ENCODE measurements at places on chromosomes 4 and X. TPM values are rescaled to one million over a fixed set of nuclear protein-coding genes. Genes with fewer than 3 reads are reported as not detected.

Gene MAGEB5
- not detected for total RNA-seq

Gene PAGE5
- total RNA-seq, result not detected

Gene CT45A1
- not detected for total RNA-seq

- no peak for DNase-seq
Measured at GRCh38 chrX:33171041-33171440, 40.3 kb downstream of the DMD start.

DNA sequence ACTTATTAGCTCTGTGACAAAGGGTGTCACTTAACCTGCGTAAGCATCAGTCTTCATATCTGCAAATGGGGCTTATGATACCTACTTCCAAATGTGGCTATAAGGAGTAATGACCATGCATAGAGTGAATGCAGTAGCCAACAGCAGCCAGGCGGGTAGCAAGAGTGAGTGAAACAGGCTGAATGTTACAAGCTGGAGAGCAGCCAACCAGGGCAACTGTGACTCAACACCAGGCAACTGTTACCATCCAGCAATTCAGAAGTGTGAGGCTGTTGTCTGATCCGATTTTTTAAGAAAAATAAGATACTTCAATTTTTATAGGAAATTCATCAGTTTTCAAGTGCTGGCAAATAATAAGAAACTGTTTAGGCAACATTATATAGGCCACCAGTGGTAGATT, 270.2 kb upstream of the TAPT1 start:
- DNase-seq, result no peak

Gene ANXA3
- total RNA-seq, result not detected

Gene DKK2
- not detected for total RNA-seq

Gene VCX3A
- total RNA-seq, result not detected

- DNase-seq, result no peak
Measured at GRCh38 chr4:177921715-177922114, 479.5 kb upstream of the AGA start.

- no peak for DNase-seq
Measured at GRCh38 chr4:186024637-186025407, 44.1 kb upstream of the TLR3 start.

- DNase-seq, result no peak
Measured at GRCh38 chr4:187232196-187232595, 508.5 kb upstream of the FAT1 start.

- peak; percentile 37 for DNase-seq
Measured at GRCh38 chr4:40121515-40121914, 64.9 kb downstream of the N4BP2 start.

DNA sequence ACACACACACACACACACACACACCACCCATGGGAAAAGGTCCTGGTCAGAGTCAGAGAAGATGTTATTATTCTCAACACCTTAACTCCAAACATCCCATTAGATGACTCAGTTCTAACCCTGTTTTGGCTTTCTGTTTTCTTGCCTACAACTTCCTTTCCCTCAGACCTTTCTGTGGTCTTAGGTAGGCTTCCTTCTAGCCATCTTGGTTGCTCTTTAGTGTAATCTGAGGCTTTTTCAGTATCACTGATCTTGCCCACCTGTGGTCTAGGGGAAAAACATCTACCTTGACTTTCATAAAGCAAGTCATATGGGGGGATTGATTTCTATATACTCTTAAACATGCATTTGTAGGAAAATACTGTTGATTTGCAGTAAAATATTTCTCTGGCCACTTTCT, 56.9 kb downstream of the ATG4A start:
- DNase-seq, result no peak

Gene PNCK
- total RNA-seq, result 0.44 TPM

DNA sequence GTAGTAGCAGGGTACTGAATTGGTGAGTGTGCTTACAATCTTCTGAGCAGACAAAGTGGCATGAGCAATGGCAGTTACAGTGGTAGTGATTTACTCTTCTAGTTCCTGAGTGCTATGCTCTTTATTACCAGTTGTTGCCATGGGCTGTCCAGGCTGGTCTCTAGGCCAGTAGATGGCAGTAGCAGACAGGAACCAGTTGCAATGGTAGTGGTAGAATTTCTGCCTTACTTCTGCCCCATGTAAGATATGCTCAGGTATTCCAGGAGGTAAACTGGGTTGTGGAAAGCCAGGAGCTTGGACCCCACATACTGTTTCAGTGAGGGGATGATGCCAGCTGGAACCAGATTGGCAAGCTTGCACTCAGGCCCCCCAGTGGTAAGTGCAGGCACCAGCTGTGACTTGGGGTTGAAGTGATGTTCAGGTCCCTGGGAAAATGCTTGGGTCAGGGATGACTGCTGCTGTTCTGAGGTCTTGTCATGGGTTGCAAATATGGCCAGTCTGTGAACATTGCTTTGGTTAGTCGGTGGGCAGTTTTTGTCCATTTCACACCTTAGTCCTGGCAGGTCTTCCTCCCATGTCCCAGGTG, 63.0 kb upstream of the ZXDB start:
- no peak for DNase-seq

GRCh38 chrX:37580080-37580479, 8.6 kb downstream of the LANCL3 start:
- DNase-seq, result no peak

- DNase-seq, result no peak
Measured at GRCh38 chr4:145483514-145483913, 1.9 kb downstream of the SMAD1 start.

DNA sequence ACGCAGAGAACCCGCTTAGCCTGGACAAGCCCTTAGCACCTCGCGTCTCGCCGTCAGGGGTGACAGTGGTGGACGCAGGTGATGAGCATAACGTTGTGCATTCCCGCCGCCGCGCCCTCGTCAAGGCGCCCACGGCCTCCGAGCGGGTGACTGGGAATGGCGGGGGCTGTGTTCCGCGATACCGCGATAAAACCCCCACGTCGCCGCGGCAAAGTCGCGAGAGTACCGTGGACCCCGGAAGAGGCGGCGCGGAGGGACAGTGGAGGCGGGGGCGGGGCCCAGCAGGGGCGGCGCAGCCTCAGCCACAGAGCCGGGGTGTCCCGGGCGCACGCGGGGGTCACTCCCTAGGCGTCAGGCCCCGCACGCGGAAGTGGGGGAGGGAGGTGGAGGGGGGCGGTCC, 53.8 kb downstream of the ZFYVE28 start:
- peak; percentile 39 for DNase-seq

Gene UGT2A2
- not detected for total RNA-seq

Gene SSX1
- total RNA-seq, result not detected

GRCh38 chr4:165737309-165737972, 135.6 kb upstream of the TLL1 start:
- DNase-seq, result no peak

DNA sequence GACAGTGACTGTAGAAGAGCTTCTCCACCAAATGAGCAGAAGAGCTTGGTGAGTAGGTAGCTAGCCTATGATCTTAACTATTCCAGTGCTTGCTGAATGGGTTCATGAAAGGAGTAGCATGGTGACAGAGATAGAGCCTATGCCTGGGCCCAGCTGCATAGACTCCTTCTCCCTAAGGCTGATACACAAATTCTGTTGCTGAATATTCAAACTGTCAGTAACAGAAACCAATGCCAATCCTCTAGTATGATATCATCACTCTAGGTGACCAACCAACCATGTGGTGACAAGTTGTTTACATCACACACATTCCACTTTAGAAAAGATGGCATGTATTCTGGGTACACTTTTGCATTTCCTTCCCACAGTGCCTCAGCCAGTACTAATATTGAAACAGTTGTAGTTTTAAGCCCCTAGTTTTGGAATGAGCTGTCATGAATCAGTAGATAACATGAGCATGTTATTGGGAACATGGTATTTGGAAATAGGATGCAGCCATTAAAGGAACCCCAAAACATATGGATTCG, 103.4 kb upstream of the GRXCR1 start:
- DNase-seq, result no peak

DNA sequence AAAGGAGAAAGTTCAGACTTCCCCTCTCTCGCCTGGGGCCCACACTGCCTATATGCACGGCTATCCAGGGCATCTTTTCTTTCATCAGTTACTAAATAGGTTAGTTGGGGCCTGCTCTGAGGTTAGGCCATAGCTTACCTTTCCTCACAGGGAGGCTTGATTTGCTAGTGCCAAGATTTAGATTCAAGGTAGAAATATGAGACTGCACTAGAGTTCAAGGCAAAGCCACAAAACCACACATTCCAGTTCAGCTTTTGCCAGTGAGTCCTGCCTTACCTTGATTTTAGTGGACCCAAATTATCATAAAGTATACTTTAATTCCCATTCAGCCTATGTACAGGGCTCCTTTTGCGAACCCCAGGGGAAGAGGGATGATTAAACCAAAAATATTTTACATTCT, 762.8 kb downstream of the PDHA2 start:
- DNase-seq, result no peak

DNA sequence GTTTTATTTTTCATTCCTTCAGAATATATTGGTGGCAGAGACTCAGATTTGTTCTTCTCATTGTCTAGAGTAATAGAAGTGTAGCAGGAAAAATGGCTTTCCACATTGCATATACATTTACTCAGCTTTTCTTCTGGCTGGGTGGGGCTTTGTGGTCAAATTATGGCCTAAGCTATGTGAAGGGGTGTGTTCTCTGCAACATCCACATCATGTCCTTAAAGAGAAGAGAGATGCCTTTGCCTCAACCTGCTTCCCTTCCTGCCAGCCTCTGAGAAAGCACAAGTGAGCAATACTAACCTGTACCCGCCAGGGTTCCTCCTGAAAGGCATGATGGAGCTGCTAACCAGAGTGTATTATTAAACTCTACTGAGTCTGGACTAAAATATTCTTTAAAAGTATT, 695.6 kb upstream of the FAM241A start:
- DNase-seq, result no peak

GRCh38 chrX:105872941-105873340, 50.6 kb downstream of the NRK start:
- no peak for DNase-seq

Gene TRPC3
- total RNA-seq, result not detected

DNA sequence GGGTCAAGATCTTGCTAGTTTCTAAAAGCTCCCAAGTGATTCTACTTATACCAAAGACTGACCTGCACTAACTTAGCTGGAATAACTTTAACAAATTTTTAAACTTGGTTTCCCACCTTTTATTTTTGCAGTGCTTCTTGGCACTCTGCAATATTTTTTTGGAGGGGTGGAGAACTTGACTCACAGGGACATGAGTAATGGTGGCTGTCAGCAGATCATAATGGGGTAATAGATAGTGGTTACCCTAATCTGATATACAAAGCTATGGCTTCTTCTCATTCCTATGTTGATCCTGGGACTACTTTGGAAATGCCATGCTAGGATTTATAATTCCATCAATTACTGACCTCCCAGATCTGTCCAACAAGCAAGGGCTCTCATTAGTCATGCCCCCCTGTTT, 295.7 kb downstream of the GPAT3 start:
- DNase-seq, result no peak

DNA sequence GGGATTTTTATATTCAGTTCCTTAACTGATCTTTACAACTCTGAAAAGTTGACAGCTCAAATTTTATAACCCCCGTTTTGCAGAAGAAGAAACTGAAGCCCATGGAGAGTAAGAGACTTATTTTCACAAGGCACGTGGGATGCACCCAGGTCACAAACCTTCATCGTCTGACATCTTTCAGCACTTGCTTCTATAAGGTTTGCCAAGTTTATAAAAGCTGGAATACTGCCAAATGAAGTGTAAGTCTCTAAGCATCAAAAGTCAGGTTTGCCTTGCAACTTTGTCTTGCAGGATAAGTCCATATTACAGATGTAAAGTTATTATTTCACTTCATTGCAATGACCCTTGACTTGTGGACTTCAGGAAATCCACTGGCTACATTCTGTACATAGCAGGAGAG, 6.3 kb upstream of the KCNIP4 start:
- DNase-seq, result no peak

DNA sequence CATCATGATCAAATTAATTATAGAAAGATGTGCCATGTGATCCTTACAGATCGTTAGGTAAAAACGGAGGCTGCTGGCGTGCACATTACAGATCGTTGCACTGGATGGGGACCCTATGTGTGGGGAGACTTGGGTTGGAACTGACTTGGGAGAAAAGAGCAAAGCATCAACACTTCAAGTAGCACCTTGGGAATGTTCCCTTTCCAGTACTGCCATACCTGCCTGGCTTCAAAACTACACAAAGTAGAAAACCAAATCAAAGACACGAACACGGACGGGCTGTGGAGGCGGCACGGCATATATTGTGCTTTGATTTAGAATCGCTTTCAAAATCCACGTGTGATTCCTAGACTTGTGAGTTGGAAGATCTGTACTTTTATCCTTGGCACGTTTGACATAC, 898 bp downstream of the CMC4 start:
- DNase-seq, result no peak

Gene AFAP1
- 13.9 TPM for total RNA-seq

GRCh38 chrX:113929004-113929403, 654.9 kb upstream of the HTR2C start:
- no peak for DNase-seq

Gene HSFX4
- not detected for total RNA-seq

Gene FGG
- total RNA-seq, result not detected

Gene HS6ST2
- total RNA-seq, result not detected

Gene FGF2
- not detected for total RNA-seq

GRCh38 chr4:105923497-105924238, 28.4 kb downstream of the NPNT start:
- DNase-seq, result no peak

- DNase-seq, result peak; percentile 40
Measured at GRCh38 chr4:147933316-147933715, 201.4 kb downstream of the ARHGAP10 start.

Gene UGT2B15
- total RNA-seq, result not detected

DNA sequence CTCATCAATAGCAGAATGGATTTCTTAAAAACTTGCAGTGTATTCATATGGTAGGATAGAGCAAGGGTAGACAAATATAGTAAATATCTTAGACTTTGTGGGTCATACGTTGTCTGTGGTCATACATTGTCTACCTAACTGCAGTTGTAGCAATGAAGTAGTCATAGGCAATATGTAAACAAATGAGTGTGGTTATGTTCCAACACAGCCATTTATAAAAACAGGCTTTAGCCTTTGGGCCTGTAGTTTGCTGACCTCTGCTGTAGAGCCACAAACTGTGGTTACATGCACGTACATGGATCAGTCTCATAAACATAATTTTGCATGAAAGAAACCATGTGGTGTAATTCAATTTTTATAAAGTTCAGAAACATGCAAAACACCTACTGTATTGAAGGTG, 98.9 kb downstream of the LARP1B start:
- no peak for DNase-seq

GRCh38 chrX:69262036-69262936, 97.0 kb upstream of the PJA1 start:
- DNase-seq, result no peak

- no peak for DNase-seq
Measured at GRCh38 chr4:7006411-7006810, 36.8 kb upstream of the TADA2B start.
